ENCODE measurements at places on chromosomes 16 and 17. TPM values are rescaled to one million over a fixed set of nuclear protein-coding genes. Genes with fewer than 3 reads are reported as not detected.

CHST5 gene
- total RNA-seq = not detected

ANKFY1 gene
- 49.8 TPM for total RNA-seq

TSPAN10 gene
- not detected for total RNA-seq

CACNA1G gene
- 2.2 TPM for total RNA-seq

TLCD3A gene
- total RNA-seq = 5.5 TPM

MMP15 gene
- 31.0 TPM for total RNA-seq

NOTUM gene
- total RNA-seq = not detected

C16orf96 gene
- total RNA-seq = 0.20 TPM

KRT36 gene
- not detected for total RNA-seq

CPNE7 gene
- 0.90 TPM for total RNA-seq

SLFN11 gene
- 54.8 TPM for total RNA-seq

USB1 gene
- 30.8 TPM for total RNA-seq

DNA sequence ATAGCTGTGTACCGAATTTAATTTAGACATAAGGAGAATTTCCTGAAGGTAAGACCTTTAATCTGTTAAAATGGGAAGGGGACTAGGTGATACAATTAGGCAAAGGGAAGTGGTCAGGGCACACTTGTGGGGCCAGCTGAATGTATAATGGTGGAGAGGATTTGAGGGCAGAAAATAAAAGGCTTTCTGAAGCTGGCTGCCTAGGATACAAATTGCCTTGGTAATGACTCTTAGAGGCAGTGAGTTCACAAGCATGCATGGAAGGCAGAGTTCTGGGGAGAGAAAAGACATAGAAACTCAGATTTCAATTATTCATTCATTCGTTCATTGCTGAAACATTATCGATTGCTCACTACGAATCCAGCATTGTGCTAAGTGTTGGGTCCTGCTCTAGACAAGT is 12.4 kb upstream of the NFAT5 start:
- no peak for DNase-seq

DNA sequence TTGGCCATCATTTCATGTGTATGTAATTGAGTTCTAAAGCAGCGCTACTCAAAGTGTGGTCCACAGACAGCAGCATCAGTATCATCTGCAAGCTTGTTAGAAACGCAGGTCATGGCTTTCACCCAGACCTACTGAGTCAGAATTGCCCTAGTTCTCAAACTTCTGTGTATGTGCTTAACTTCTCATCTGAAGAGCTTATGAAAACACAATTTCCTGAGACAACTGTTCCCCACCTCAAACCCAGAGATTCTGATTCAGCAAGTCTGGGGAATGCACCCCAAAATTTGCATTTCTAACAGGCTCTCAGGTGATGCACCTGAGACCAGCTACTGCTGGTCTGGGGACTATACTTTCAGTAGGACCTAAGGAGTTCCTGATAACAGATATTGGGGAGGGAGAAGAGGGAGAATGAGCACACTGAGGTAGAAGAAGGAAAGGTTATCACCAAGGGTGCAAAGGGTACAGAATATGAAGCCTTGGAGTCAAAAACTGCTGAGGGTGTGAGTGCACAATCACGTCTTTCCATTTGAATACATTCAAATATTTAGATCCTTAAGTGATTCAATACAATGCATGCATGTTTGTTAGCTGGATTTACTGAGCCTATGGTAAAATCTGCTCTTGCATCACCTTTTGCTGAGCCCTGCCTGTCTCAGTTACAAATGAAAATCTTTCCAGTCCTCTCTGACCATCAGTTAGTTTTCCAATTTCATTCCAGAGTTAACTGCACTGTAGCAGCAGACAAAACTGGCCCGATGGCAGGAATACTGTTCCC is 29.2 kb upstream of the SKAP1 start:
- no peak for DNase-seq

GRCh38 chr16:10296956-10297340 is 88.9 kb upstream of the ATF7IP2 start:
- no peak for DNase-seq

DNA sequence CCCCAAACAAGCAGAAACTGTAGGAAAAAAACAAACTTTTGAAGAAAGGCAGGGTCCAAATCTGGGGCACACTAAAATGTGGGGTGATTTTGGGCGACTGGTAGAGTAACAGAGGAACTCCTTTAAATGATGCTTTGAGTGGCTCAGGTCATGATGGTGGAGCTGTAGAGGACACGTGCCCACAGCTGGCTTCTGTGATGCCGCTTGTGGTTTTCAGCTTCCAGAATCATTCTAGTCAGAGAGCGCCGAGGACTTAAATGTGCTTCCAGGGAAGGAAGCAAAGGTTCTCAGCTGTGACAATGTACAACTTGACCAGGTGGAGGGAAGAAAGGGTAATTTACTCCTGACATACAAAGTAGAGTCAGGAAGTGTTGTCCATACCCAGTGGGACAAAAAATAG is 162.4 kb downstream of the LGALS9B start:
- DNase-seq = no peak

DNA sequence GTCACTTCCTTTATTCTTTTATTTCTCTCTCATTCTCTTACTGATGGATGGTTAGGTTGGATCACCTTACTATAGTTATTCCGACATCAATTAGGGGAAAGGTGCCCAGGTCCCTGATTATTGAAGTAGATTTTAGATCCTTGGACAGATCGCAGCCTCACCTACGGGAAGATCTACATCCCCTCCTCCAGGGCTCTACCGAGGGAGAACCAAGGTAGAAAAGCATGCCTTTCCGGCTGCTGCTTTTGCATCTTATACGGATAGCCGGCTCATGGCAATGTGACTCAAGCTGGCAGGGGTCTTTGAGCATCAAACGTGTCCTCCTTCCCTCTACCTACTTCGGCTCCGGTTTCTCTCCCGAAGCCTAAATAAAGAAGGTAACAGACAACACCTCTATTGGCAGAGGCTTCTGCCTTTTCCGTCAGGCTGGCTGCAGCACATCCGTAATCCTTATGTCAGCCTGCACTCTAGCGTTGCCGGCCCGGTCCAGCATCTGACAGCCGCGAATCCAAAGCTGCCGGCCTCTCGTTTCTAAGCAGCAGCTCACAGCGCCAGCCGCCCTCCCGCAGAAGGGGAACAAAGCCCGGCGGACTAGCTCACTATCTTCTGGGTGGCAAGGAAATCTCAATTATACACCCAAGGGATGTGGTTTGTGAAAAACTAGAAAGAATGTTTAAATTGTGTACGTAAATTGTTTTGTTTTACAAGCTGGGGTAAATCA is 46.9 kb downstream of the IRX6 start:
- DNase-seq = peak; percentile 47

DNA sequence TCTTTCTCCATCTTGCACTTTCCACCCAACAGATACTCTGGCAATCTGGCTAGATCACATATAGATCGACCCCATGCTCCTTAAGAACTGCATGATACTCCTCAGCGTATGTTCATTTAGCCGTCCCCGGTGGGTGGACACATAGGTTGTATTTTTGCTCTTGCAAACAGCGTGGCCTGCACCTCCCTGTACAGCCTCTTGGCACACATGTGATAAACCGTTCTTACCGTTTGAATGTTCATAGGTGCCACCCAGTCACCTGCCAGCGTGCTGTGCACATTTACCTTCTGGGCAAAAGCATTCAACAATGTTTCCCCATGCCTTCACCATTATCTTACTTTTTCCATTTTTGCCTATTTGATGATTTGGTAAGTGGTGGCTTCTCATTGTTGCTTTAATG is 6.2 kb downstream of the TNP2 start:
- no peak for DNase-seq

- no peak for DNase-seq
Measured at GRCh38 chr16:88606148-88606757, 32.1 kb upstream of the IL17C start.

DNA sequence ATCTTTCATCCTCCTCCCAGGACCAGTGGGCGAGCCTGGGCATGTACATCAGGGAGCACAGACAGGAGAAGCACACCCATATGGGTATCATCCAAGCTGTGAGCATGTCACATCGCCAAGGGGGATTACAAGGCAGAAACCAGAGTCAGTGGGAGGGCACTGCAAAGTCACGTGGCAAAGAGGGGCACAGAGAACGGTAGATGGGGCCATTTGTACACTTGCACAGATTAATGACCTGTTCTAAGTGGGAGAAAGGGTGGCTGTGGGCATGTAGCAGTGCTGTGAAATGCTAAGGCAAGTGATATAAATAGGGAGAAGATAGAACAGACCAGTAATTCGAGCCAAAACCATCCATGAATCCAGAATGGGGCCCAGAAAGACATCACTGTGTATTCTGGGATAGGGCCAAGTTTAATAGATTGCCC is 265.0 kb downstream of the CPPED1 start:
- no peak for DNase-seq

- no peak for DNase-seq
Measured at GRCh38 chr17:8629371-8630226, 926 bp downstream of the MYH10 start.

DNA sequence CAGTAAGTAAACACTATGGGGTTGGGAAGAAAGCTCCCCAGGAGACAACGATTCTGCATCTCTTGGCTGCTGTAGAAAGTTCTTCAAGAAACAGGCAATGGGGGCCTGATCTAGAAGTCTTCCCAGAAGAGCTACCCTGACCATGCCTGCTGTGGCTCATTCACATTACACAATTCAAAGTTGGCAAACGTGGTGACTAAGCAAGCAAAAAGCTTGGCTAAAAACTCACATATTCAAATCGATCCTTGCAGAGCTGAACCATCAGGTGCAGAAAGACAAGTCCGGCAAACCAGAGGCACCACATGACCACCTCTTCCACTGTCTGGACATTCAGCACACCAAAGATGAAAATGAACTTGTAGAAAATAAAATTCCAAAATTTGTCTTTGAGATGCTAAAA is 16.1 kb downstream of the AMFR start:
- no peak for DNase-seq

- no peak for DNase-seq
Measured at GRCh38 chr16:75948441-75948840, 222.2 kb upstream of the CPHXL start.

All from tibial nerve (tissue), 4 donors.